A549 treated with CpdA at 1 μM for 4 hours (cell line): ENCODE measurements at places on chromosomes 1 and 21. TPM values are rescaled to one million over a fixed set of nuclear protein-coding genes. Genes with fewer than 3 reads are reported as not detected.

EDARADD gene
- 2.7 to 3.6 TPM (median 2.9 TPM) in 5 replicates for total RNA-seq

ZNF593OS gene
- total RNA-seq, result 0.22 to 0.34 TPM (median 0.27 TPM) in 4 of 5 replicates, not detected in the other

TRIM67 gene
- 0.16 to 0.28 TPM (median 0.21 TPM) in 5 replicates for total RNA-seq

MAP1LC3C gene
- total RNA-seq, result 0.15 to 0.44 TPM (median 0.20 TPM) in 3 of 5 replicates, not detected in the others

SDE2 gene
- total RNA-seq, result 6.5 to 12.4 TPM (median 7.0 TPM) in 5 replicates

ZNF362 gene
- 8.5 to 11.4 TPM (median 10.7 TPM) in 5 replicates for total RNA-seq

KLF17 gene
- 0.27 to 0.43 TPM (median 0.42 TPM) in 5 replicates for total RNA-seq

CASQ1 gene
- not detected in 5 replicates for total RNA-seq

C1orf185 gene
- not detected in 5 replicates for total RNA-seq

ADGRL2 gene
- total RNA-seq, result 10.2 to 15.4 TPM (median 12.9 TPM) in 5 replicates

EFCAB14 gene
- total RNA-seq, result 23.4 to 30.5 TPM (median 26.3 TPM) in 5 replicates
